Right hindlimb (tissue), 1 donor: ENCODE measurements at places on chromosomes 12 and 14.

DNA sequence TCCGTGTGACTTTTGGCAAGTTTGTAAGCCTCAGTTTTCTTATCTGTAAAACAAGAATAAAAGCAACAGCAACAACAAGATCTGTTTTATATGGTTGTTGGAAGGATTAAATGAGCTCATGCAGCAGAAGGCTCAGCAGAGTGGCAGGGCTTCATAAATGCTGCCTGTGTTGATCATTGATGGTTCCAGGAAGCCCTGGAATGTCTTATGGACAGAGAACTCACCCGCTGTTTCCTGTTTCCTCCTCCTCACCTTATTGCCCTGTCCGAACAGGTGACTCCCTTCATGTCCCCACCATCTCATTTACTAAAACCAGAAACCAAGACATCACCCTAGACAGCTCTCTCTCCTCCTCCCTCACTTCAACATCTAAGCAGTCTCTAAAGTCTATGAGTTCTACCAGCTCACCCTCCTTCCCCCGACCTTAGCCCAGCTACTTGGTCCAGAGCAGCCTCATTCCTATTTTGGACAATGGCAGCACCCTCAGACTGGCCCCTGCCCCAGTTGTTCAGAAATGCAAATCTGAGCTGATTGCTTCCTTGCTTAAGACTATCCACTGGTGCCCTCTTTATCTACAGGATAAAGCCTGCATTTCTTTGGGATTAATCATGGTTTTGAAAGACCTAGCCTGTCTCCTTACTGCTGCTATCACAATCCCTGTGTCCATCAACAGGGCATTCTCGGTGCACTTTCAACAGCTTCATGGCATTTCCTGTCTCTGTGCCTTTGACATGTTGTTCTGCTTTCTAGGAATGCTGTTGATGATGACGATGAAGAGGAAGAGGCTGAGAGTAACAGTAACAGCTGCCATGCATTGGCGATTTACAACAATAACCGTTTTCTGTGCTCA is 21.4 kb upstream of the GSG1 start:
- DNase-seq, result no peak

DNA sequence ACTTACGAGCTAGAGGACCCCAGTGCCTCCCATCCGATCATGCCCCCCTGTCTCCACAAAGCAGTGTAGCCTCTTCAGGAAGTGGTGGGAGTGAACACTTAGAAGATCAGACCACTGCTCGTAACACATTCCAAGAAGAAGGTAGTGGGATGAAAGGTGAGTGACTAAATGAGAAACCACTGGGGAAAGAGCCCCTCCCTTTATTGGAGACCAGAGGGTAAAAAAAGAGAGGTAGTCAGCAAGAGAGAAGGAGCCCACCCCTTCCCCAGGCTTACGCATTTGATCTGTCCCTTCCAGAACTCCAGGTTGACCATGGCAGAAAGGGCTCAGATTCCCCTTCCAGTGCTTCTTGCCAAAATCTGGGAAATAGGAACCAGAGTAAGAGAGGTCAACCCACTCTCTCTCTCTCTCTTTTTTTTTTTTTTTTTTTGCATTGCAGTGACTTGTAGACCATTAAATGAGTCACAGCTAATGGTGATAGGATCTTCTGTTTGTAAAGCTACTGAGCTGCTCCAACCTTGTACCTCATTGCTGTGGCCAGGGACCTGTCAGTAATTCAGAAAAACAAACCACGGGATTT is 165.4 kb downstream of the GCH1 start:
- no peak for DNase-seq

DNA sequence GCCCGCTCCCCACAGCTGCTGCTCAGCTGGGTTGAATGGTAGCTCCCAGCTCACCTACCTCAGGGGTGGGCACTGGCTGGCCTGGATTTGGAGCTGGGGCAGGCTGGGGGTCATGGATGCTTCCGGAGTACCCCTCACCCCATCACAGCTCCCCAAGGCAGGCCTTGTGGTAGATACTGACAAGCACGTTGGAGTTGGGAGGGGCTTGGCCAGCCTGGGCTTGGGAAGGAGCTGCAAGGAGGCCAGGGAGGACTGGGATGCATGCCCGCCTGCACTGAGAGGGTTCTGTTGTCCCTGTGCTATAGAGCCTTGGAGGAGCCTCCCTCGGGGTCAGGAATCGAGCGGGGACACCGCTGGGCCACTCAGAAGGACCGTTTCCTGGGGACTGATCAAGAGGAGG is 14.2 kb downstream of the TMEM63C start:
- DNase-seq, result no peak

- peak; percentile 14 for DNase-seq
Measured at GRCh38 chr14:48125654-48126053, 450.2 kb upstream of the MDGA2 start.

- DNase-seq, result no peak
Measured at GRCh38 chr12:56947633-56948456, 9.6 kb downstream of the RDH16 start.

- DNase-seq, result no peak
Measured at GRCh38 chr14:58082011-58082410, 70.0 kb downstream of the ARMH4 start.

- no peak for DNase-seq
Measured at GRCh38 chr12:53862206-53862605, 76.4 kb upstream of the HOXC13 start.

DNA sequence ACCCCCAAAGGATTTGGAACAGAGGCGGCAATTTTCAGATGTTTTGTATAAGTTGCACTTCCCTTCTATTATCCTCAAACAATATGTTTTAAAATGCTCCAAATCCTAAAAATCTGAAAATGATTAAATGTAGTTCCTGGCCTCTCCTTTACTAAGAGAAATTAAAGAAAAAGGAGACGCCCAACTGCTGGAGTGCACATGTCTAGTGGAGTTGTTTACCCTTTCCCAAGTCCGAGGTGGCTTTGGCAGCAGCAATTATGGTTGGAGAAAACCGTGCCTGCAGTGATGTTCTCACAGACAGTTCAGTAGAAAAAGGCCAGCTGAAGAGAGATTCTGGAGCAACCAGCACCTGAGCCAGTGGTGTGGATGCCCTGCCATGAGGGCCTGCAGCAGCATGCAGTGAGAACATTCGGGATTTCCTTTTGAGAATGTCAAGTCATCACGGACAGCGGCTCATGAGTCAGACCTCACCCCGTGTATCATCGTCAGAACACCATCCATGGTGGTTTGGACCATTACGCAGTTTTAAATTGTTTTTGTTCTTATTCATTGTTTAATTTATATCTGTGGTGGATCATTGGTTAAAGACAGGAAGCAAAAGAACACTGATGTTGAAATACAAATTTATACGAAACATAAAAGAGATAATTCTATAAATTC is 179.0 kb upstream of the KRR1 start:
- DNase-seq, result no peak

DNA sequence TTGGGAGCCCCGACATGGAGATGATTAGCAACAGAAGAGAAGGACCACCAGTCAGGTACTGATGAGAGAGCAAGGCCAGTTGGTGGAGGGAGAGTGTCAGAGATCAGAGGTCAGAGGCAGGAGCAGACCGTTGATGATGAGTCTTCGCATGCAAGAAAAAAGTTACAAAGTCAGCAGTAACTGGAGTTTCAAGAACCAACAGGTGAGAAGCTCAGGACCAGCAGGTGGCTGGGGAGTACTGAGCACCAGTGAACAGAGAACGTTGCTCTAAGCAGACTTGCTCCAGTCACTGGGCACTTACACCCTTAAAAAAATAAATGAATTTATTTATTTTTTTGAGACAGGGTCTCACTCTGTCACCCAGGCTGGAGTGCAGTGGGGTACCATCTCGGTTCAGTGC is 44.5 kb upstream of the KCNA1 start:
- no peak for DNase-seq

- DNase-seq, result no peak
Measured at GRCh38 chr12:53078425-53079225, 565 bp downstream of the SPRYD3 start.

- DNase-seq, result no peak
Measured at GRCh38 chr12:10301103-10301502, 6.6 kb upstream of the KLRD1 start.

DNA sequence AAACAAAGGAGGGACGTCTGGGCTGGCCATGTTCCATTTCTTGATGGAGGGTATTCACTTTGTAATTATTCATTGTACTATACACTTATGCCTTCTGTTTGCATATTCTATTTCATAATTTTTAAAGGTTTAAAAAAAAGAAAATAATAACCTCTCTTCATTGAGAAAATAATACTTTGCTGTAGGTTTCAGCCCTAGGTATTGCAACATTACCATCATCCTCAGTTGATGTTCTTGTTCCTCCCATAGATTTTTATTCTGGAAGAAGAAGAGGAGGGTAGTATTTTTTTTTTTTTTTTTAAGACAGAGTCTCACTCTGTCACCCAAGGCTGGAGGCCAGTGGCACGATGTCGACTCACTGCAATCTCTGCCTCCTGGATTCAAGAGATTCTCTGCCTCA is 54.7 kb downstream of the PHLDA1 start:
- DNase-seq, result no peak

DNA sequence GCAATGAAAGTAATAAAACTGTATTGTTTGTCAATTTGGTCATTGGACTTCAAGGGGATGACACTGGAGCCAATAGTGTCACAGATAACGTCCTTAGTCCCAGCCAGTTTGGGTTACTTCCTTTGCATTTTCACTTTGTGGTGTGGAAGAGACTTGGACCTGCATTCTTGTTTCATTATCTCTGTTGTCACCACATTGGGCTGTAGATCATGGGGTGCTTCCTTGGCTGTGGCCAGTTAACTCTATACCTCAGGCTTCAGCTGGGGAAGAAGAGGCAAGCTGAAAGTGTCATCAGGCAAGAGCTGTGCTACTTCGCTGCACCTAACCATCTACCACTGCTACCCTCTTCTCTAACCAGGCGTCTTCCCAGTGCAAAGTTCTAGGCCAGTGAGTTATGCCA is 15.1 kb upstream of the CISTR start:
- DNase-seq, result no peak

DNA sequence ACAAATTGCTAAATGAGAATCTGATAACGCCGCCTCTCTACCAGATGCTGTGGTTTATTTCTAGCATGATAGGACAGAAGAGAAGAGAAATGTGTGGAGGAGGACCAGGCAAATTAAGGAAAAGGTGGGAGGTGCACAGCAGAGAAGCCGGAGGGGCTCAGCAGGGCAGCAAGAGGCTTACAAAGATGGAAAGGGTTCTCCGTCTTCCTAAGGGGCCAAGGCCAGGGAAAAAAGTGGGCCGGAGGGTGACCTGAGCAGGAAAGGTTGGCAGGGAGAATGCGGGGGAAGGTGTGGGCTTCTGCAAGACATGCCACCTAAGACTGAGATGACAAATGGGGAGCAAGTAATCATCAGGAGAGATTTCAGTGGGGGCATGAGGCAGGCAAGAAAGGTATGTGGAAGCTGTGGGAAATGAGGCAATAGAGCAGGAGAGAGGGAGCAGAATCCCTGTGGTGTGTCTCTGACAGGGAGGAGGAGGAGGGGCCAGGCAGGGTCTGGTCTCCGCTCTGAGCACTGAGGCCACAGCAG is 18.7 kb downstream of the MANSC1 start:
- DNase-seq, result no peak

DNA sequence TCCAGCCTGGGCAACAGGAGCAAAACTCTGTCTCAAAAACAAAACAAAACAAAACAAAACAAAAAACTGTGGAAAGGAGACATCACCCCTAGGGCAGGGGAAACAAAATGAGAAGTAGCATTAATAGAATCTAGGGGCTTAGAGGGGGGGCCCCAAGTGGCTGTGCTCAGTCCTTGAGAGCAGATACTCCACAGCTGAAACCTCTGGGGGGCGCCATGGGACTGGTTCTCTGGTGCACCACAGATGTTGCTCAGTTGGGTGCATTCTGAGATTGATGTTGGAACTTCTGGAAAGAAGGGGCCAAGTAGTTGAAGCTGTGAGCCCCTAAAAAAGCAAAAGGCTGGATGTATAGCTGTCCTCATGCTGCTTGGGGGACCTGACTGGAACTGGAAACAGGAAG is 11.8 kb upstream of the SYNE2 start:
- no peak for DNase-seq

DNA sequence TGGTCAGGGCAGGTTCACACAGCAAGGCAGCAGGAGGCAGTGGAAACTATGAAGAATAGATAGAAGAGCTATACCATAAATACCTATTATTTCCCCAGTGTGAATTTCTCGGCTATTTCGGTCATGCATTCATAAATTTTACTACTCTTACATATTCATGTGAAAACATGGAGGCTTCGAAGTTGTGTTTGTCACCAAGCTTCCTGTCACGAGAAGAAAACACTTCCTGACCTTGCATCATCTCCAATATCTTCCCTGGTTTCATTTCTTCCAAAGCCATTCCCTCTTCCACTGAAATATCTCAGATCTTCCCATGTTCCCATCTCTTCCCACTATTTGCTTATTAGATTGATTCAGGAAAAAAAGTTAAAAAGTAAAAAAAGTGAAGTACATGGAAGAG is 80.4 kb downstream of the CPNE8 start:
- no peak for DNase-seq

DNA sequence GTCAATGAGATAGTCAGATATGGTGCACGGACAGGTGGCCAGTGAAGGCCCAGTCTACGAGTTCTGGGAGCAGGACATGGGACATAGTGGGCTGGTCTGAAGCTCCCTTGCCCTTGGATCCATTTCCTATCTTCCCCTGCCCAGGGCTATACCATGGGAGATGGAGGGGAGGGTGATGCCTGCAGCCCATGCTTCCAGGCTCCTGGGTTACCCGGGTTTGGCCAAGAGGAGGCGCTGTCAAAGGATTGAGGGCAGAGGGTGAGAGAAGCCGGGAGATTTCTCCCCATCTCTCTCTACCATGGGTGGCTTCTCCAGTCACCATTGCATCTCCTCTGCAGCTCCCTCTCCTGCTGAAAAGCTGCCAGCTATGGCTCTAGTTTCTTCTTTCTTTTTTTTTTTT is 52.8 kb upstream of the LHX5 start:
- no peak for DNase-seq

DNA sequence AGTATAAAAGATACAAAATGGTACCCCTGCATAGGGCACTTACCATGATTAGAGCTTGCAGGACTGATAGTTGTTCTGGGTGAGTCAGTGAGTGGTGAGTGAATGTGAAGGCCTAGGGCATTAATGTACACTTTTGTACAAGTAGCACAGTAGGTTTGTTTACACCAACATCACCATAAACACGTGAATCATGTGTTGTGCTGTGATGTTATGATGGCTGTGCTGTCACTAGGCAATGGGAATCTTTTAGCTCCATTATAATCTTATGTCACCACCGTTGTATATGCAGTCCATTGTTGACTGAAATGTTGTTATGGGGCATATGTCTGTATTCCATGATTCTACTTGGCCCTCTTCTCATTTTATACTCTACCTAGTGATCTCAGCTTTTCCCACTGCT is 11.8 kb downstream of the NUBPL start:
- DNase-seq, result no peak

DNA sequence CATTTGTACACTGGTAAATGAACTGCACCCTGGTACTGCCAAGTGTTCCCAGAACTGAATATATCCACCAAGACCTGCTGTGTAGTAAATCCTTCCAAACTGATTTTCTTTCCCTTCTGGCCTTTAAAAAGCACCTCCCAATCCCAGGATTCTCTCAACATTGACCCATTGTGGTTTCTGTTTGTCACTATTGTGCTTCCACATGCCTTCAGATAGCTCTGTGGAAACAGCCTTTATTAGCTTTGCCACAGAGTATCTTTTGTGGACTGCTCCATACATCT is 949 bp upstream of the KIF21A start:
- no peak for DNase-seq
